Stimulated activated CD8-positive, alpha-beta memory T cell treated with anti-CD3 and anti-CD28 coated beads, Interleukin-12 subunit alpha, Interleukin-12 subunit beta, amount 100 ng/mL, for 1 hour (primary cell): ENCODE measurements at places on chromosomes 13 and 19.
A peak's percentile ranks its signal among the peaks of the same experiment; 100 is the strongest.

- peak; percentile 64 for DNase-seq
Measured at GRCh38 chr19:17001603-17002183, 24.9 kb downstream of the CPAMD8 start.

- DNase-seq = no peak
Measured at GRCh38 chr19:29966588-29967249, 24.7 kb downstream of the URI1 start.

- no peak for DNase-seq
Measured at GRCh38 chr19:13633109-13633508, 126.8 kb upstream of the CACNA1A start.

DNA sequence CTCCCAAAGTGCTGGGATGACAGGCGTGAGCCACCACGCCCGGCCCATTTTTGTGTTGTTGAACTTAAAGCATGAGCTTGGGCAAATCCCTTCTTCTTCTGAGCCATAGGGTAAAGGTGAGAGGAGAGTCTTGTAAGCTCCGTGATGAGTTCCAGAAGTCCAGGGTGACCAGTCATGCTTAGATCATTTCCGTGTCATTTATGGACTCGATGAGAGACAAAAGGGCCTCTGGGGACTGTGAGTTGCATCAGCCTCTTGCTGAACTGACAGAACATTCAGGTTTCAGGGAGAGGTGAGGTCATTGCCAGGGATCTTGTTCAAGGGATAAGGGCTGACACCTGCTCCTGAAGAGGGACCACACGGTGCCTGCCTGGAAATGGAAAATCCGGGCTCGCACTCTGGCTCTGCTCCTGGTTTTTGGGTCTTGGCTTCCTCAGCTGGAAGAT is 53.6 kb downstream of the GADD45B start:
- no peak for DNase-seq

- no peak for DNase-seq
Measured at GRCh38 chr19:17529239-17530158, 18.1 kb downstream of the PGLS start.

DNA sequence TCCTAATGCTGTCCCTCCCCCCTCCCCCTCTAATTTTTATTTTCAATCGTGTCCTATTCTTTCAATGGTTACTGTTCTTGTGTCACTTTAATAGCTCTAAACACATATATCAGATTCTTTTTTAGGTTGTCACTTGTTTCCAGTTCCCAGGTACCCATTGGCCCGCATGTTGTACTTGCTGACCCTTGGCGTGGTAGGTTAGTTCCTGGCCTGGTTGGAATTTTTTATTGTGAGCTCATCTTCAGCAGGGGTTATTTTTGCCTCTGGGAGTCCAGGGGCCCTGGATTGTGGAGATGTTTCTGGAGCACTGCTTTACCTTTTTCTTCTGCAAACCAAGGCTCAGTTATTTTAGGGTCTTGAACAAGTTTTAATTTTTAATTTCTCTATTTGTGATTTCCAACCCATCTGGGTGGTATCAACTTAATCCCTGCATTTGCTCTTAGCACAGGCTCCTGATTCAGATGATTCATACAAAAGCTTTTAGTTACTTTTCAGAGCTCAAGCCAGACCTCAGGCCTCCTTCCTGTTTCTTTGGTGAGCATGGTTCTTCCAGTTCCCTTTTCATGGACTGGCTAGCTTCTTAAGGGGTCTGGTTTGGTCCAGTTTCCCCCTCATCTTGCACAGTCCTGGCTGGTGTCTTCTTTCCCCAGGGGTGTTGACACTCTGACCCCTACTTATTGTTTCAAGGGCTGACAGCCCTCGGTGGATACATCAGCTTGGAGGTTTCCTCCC is 220.5 kb downstream of the TM9SF2 start:
- DNase-seq = no peak

DNA sequence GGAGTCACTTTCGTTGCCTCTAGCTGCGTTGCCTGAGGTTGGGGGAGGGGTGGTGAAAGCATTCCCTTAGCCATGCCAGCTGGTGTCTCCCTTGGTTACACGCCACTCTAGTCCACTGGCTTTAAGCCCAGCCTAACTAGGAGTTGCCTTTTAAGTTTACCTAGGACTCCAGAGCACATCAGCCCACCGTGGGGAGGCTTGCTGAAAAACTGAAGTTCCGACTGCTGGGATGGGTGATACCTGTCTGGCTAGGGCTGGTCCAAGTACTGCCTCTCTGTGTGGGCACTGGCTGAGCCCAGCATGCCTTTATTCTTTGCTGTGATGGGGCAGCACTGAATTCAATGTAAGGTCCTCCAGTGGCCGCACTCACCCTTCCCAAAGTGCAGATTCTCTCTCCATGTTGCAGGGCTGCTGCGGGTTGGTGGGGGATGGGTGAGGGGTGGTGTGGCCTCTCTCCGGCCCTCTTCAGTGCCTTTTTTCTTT is 11.8 kb upstream of the CEACAM1 start:
- DNase-seq = no peak

DNA sequence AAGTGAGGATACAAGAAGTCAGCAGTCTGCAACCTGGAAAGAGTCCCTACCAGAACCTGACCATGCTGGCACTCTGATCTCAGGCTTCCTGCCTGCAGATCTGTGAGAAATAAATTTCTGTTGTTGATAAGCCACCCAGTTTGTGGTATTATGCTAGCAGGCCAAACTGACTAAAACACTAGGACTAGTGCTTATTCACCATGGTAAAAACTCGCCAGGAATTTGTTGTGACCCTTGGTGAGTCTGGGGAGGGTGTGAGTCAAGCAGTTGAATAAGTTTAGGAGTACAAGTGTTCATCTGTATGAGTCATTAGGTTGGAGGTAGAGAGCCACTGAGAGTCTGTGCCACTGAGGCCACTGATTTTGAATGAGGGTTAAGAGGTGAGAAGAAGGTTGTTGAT is 3.6 kb downstream of the ZIK1 start:
- no peak for DNase-seq

DNA sequence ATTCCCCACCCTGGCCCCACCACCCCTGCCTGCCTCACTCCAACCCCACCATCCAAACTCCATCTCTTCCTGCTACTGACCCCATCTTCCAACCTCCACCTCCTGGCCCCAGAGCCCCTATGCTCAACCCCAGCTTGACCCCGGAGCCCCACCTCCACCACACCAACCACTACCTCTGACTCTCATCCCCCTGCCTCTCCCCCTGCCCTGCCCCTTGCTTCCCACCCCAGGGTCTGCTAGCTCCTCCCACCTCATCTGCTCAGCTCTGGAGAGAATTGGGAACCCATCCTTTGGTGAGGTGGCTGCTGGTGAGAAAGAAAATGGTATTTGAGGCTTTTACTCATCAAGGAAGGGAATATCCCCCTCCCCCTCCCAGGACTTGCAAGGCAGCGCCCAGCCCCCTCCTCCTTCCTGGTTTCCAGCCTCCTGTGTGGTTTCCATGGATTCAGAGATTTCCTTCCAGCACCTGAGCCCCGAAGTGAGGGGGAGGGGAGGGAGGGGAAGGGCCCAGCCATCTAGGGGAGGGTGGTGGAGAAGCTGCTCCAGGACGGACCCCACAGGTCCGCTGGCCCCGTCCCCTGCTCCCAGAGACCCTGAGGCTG is 11.4 kb upstream of the PEPD start:
- DNase-seq = no peak

DNA sequence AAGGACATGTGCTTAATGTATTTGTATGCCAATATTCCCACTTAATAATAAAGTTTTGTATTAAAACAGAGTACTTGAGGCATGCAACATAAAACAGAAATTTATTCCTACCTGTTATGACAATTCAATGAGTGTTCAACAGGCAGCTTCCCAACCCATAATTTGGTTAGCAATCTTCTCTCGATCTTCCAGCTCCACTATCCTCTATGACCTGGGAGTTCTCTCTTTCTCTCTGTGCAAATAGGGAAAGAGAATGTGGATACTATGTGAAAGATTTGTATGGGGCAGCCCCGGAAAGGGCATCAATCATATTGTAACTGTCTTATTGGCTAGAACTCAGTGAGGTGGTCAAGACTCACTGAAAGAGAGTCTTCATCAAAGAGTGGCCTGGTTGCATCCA is 644.9 kb upstream of the PCDH20 start:
- DNase-seq = no peak

DNA sequence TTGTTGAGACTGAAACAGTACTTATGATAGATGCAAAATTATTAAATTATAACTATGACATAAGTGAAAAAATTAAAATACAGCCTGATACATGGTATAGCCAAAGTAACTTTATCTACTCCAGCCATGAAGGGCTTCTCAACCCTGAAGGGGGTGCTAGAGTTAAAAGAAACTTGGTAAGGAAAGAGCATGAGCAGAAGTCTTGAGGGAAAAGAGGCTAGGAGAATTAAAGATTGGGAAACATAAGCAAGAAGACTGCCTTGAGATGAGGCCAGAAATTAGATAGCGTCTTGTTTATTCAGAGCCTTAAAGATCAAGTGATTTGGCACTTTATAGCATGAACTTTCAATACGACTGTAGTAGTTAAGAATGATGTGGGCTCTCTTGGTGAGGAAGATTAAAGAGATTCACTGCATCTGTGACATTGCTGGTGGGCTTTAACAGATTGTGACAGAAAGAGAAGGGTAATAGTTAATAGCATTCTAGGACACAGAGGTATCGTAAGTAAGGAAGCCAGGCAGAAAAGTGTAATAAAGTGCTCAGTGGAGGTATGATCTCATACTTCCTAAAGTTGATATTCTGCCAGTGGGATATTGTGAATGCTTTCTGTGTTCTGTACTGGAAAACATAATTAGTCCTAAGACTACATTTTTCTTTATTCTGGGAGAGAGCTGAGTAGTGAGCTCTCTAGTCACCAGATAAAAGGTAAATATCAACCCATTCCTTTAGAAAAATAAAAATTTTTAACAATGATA is 385.4 kb upstream of the PRR20A start:
- DNase-seq = no peak
